ENCODE measurements at places on chromosomes 13 and 19. TPM values are rescaled to one million over a fixed set of nuclear protein-coding genes. Genes with fewer than 3 reads are reported as not detected.

CCDC194 gene
- not detected for total RNA-seq

MED26 gene
- total RNA-seq = 4.9 TPM

C3 gene
- total RNA-seq = 563 TPM

CD209 gene
- not detected for total RNA-seq

CILP2 gene
- total RNA-seq = 5.4 TPM

KCNRG gene
- total RNA-seq = 1.3 TPM

ZNF780B gene
- total RNA-seq = 11.5 TPM

CFAP97D2 gene
- not detected for total RNA-seq

IRGC gene
- total RNA-seq = not detected

C13orf42 gene
- not detected for total RNA-seq

IGFL4 gene
- 1.1 TPM for total RNA-seq

MUC16 gene
- 2.5 TPM for total RNA-seq

FGF14 gene
- 0.84 TPM for total RNA-seq

CEBPA gene
- 160 TPM for total RNA-seq

GADD45GIP1 gene
- total RNA-seq = 27.2 TPM

SIAH3 gene
- total RNA-seq = 0.04 TPM

COL5A3 gene
- 2.0 TPM for total RNA-seq

RNASEH2B gene
- 30.9 TPM for total RNA-seq

CDX2 gene
- 34.6 TPM for total RNA-seq

C19orf81 gene
- 2.2 TPM for total RNA-seq

PEAK3 gene
- total RNA-seq = not detected

KLK7 gene
- 3.9 TPM for total RNA-seq

TICAM1 gene
- 3.7 TPM for total RNA-seq

FLT3 gene
- not detected for total RNA-seq

SPACA4 gene
- not detected for total RNA-seq

MBD3L2 gene
- not detected for total RNA-seq

KLF1 gene
- 0.37 TPM for total RNA-seq

KLC3 gene
- 5.5 TPM for total RNA-seq

CPAMD8 gene
- 9.3 TPM for total RNA-seq

DIAPH3 gene
- total RNA-seq = 7.3 TPM

HOOK2 gene
- 44.3 TPM for total RNA-seq

TMEM38A gene
- total RNA-seq = 10.6 TPM

EDNRB gene
- total RNA-seq = 37.2 TPM

CCDC169 gene
- total RNA-seq = 2.6 TPM

FAM187B gene
- 0.56 TPM for total RNA-seq

SPRED3 gene
- total RNA-seq = 0.68 TPM

USF2 gene
- 61.4 TPM for total RNA-seq

ZNF701 gene
- total RNA-seq = 15.2 TPM

NCR1 gene
- not detected for total RNA-seq

ZSWIM9 gene
- 0.73 TPM for total RNA-seq

PGPEP1 gene
- total RNA-seq = 36.1 TPM

ACP7 gene
- 0.23 TPM for total RNA-seq
